ENCODE measurements at places on chromosomes 1 and 21.

DNA sequence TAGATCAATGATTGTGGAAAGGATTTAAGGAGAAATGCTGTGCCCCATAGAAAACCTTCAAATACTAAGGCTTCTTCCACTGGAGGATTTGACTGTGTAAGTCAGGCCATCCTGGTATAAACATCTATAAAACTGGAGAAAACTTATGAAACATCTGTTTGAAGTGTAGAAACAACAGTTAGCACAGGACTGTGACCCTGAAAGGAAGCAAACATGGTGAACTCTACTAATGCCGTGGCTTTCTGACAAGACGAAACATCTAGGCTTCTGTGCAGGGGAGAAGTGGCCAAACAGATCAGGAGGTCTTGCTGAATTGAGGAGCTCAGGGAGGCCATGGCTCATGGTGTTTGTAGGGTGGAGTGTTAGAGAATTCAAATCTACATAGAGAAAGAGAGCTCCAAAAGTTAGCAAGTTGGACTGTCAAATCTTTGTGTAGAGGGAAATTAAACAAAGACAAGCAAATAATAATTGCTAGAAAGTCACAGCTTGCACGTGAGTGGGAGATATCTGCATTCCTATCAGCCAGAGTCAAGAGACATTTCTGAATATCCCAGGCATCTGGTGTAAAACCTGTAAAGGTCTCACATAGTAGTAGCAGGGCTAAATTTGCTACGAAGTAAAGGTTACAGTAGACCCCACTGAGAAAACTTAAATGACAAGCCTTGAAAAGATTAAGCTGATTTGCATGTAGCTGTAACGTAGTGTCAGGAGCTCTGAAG lies 566.8 kb upstream of the B3GALT2 start:
- no peak for DNase-seq

GRCh38 chr1:119001181-119002027 lies 13.3 kb upstream of the TBX15 start:
- no peak for DNase-seq

DNA sequence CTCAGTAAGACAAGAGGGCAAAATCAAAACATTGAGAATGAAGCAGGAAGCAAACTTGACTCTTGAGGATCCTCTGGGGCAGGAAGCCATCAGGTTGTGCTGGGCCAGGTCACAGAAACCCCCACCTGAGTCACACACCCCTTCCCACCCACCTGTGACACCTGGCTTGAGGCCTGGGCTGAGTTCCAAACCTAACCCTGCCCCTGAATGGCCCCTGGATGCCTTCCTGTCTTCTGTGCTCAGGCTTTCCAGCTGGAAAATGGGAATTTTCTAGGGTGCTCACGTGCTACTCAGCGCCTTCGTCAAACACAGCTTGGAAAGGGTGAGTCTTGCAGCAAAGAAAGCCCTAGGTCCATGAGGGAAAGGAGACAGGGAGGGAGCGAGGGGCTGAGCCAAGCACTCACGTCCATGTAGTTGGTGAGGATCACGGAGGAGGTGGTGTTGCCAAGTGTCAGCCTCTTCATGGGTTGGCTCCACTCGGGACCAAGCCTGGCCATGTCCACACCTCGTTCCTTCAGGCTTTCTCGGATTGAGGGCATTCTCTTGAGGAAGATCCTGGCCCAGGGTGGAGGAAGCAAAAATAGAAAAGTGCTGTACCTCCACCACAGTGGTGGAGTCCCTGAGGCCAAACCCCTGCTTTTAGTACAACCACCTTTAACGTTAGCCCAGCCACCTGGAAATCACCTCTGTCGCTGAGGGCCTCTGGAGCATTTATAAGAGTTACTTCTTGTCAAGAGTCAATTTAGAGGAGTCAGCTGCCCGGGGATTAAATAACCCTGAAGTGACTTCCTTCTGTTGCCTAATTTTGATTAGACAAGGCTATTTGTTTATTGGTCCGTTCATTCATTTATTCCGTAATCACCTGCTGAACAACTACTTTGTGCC lies 4.3 kb downstream of the REN start:
- DNase-seq: no peak

DNA sequence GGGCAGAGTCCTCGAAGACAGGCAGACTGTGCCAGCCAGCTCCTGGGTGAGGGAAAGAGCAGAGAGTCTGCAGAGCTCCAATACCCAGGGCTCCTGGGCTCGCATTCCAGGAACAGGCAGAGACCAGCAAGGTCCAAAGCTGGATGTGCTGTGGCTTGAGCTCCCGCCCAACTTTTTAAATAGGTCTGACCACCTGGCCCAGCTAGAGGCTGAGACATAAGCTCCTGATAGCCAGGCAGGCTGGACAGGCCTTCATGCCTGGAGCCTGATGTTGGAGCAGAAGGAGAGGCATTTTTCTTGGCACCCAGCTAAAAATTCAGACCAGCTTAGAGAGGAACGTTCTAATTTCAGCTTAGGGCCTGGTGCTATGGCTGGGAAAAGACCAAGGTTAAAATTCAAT lies 178.4 kb upstream of the TMEM51 start:
- DNase-seq: no peak

- DNase-seq: no peak
These were observed 5.5 kb downstream of the C1QTNF12 start for GRCh38 chr1:1240822-1241587.

- no peak for DNase-seq
These were observed 57.8 kb upstream of the KCNJ6 start for GRCh38 chr21:37974081-37974480.

DNA sequence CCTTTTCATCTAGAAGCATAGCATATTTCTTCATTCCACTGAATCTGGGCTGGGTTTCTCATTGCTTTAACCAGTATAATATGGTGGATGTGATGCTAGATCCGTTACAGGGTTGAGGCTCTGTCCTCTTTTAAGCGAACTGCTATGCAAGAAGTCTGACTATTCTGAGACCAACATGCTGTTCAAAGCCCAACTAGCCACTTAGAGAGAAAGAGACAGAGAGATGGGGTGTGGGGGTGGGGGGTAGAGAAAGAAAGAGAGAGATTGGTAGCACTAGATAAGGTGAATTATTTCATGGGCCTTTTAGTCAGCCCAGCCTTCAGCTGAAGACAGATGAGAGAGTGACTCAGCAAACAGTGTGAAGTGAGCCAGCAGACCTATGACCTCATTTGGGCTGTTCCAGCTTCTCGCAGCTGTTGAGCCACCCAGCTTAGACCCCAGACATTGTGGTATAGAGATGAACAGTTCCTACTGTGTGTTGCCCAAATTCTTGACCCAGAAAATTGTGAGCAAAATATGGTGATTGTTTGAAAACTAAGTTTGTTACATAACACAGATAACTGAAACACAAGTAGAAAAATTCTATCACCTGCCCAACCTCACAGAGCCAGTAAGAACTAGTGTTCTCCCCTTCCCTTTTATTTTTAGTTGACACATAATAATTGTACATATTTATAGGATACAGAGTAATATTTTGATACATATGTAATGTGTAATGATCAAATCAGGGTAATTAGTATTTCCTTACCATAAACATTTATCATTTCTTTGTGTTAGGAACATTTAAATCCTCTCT lies 40.7 kb upstream of the PRKACB start:
- no peak for DNase-seq

DNA sequence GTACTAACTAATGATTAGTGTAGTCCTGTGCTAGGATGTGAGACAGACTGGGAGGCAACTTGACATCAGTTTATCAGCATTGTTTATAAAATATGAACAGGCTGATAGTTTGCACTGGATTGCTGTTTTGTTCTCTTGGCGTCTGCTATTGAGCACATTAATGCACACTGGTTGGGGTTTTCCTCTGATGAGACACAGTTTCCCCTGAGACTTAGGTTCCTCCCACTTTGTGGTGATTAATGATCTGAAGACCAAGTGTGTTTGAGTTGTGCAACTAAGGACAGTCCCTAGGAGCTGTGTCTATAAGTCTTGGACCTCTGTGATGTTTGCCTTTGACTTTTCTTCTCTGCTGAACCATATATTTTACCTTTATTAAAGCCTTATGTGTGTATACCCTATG lies 1015.4 kb downstream of the AMY1C start:
- DNase-seq: no peak

DNA sequence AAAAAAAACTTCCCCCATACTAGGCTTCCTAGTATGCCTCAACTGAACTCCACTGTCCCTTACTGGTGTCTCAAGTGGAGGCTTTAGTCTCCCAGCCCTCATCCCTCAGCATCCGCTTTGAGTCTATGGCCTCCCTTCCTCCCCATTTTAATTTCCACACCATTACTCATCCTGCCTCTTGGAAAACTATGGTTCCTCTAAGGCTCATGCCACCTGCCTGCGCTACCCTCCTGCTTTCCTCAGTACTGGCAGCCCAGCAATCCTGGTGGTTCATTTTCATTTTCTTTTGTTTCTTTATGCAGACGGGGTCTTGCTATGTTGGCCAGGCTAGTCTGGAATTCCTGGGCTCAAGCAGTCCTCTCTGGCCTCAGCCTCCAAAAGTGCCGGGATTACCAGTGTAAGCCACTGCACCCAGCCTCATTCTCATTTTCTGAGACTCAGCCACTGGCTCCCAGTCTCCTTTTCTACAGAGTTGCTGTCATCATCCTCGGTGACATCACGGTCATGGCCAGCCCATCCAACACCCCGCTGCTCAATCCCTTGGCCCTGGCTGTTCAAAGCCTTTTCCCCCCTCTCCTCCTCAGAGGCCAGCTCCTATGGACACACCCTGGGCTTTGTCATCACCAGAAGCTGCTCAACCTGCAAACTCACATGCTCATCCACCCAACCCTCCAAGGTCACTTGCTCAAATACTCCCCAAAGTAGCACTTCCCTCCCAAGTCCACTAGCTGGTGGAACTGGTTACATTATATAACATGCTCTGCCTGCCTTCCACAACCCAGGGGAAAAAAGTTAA lies 2.3 kb upstream of the PMVK start:
- DNase-seq: no peak

DNA sequence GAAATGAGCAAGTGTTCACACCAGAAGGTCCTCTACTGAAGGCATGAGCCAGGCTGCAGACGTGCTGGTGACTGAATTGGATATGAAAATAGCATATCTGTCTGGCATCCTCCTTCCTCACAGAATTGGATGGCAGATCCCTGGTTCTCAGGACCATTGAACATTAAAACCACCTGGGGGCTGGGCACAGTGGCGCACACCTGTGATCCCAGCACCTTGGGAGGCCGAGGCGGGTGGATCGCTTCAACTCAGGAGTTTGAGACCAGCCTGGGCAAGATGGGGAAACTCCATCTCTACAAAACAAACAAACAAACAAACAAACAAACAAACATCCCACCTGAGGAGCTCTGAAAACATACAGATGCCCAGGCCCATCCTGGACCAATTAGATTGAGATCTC lies 23.4 kb downstream of the TEX35 start:
- no peak for DNase-seq

- DNase-seq: no peak
These were observed 25.0 kb downstream of the KRTAP24-1 start for GRCh38 chr21:30257773-30258172.

DNA sequence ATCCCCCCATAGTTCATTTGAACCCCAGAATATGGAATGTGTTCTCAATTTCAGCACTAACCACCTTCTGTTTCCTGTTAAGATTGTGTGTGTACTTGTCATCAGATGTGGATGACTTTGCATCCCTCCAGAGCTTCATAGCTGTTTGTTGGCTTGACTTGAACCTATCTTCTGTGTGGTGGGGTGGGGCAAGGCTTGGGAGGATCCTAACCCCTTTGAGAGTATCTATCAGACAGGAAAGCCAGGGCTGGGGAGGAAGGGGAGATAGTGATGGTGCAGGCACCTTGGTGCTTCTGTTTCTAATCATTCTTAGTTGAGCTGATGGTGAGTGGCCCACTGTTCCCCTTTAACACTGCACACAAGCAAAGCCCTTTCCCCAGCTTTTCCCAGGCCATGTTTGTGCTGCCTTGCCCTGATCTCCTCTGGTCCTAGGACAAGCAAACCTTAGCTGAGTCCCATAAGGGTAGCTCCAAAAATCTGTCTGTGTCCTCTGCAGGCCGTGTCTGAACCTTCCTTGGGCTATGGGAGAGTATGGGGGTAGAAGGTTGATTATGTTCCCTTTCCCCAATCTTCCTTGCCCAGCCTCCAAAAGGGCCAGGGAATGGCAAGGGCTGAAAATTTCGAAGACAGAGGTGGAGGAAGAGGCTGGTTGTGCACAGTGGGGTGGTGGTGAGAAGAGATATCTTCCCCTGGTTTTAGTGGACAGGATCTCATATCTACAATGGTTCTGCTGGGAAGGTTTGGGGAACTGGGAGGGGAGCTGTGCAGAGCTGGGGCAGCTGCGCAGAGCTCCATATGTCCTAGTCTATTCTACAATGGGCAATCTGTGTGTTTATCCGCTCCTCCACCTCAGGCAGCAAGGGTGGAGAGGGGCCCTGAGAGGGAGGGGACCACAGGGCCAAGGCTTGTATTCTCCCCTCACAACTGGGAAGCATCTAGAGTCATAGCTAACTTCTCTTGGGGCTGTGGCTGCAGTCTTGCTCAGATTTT lies 1.4 kb downstream of the NHLH1 start:
- no peak for DNase-seq

DNA sequence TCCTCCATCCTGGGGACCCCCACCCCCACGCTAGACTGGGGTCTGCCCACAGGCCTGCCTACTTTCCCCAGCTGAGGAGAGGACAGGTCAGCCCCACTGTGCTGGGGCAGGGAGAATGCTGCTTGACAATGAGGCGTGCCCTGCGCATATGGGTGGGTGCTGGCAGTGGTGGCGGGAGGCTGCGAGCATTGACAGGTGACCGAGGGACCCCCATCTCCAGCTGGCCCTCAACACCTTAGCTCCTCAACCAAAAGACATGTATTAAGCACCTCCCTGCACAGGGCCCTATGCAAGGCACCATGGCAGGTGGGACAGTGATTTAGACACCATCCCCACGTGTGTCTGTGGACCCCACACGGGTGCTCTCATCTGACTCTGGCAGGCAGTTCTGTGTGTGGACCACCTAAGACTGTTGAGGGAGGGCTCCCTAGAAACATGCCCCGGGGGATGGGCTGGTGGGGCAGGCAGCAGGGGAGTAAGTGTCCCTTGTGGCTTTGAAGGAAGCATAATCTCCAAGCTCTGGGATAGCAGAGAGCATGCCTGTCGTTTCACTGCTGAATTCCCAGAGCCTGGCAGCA lies 18.4 kb upstream of the ALX3 start:
- no peak for DNase-seq

DNA sequence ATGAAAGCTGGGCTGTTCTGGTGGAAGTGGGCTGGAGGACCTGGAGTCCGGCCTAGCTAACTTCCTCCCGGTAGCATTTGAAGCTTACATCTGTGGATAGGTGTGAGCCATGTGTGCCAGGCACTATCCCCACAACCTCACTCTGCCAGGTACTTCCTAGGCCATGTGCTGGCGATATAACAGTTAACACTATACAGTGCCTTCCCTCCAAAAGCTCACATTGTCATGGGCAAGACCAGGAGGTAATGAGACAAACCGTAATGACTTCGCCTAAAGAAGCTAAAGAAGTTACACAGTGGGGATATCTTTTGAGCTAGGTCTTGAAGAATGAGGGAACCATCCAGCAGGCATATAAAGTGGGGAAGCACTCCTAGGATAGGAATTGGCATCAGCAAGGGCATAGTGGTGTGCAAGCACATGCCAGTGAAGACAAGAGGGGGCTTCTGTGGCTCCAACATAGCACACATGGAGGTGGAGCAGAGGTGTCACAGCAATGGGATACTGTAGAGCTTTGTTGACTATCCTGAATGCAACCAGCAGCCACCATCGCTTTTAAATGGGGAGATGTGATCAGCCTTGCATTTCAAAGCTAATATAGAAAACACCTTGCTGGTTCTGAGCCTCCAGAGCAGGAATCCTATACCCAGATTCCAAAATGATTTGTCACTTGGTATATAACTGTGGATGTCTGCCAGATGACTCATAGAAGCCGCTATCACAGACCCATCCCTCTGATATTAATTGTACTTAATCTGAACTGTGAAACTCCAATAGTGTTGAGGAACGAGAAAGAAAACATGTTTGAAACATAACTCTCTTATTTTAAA lies 466.3 kb downstream of the LMO4 start:
- no peak for DNase-seq
